ENCODE measurements at places on chromosomes 12 and 14.

DNA sequence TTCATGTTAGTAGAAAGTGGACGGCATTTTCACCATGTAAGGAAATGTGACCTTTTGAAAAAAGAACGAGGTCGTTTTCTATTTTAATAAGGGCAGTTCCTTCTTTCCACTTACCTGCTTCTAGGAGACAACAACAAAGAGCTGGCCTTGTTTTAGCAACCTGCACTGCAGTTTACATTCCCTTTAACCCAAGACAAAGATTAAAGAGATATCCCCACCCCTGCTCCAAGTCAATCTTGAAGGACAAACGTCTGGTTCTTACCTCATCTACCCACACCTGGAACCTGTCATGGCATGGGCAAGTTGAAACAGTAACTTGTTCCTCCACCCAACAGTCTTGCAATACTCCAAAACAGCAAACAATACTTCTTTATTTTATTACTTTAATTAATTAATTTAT lies 32.7 kb downstream of the ZCCHC8 start:
- no peak for DNase-seq

DNA sequence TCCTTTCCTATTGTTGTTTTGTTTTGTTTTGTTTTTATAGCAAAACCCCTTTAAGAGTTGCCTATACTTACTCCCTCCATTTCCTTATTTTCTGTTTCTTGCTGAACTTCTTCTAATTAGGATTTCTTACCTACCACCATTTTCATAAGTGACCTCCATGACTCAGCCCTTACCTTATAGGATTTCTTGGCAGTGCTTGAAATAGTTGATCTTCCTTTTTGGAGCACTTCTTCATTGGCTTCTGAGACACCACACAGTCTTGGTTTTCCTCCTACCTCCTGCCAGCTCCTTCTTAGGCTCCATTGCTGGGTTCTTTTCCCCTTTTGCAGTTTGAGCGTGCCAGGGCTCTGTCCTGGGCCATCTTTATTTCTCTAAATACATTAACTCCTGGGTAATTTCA lies 23.4 kb upstream of the EID3 start:
- DNase-seq = peak; percentile 19

DNA sequence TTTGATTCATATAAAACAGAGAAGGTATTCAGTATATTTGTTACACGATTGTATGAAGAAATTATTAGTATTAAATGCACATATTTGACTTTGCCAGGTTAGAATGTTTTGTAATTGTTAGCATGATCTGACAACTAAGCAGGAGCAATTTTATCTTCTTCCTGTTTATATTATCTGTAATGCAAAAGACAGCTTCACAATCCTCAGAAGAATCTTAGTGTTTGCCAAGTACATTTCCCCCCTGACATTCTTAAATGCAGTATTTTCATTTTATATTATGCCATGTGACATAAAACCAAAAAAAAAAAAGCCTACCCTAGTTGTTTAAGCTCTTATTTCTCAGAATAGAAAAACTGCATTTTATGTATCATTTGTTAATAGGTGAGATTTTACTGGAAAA lies 469.4 kb downstream of the FOXG1 start:
- no peak for DNase-seq

- DNase-seq = no peak
Observed at GRCh38 chr12:24407884-24408283, 458.4 kb upstream of the SOX5 start.
